ENCODE measurements at places on chromosomes 6 and 20.
A peak's percentile ranks its signal among the peaks of the same experiment; 100 is the strongest.

- DNase-seq: no peak
Observed at GRCh38 chr6:159935065-159935464, 33.8 kb upstream of the IGF2R start.

GRCh38 chr6:15359335-15359862 is 113.5 kb downstream of the JARID2 start:
- no peak for DNase-seq

GRCh38 chr20:40961176-40961575 is 67.4 kb upstream of the TOP1 start:
- no peak for DNase-seq

- no peak for DNase-seq
Observed at GRCh38 chr6:5282191-5282623, 20.9 kb downstream of the FARS2 start.

GRCh38 chr6:158963020-158963808 is 36.8 kb downstream of the RSPH3 start:
- no peak for DNase-seq

DNA sequence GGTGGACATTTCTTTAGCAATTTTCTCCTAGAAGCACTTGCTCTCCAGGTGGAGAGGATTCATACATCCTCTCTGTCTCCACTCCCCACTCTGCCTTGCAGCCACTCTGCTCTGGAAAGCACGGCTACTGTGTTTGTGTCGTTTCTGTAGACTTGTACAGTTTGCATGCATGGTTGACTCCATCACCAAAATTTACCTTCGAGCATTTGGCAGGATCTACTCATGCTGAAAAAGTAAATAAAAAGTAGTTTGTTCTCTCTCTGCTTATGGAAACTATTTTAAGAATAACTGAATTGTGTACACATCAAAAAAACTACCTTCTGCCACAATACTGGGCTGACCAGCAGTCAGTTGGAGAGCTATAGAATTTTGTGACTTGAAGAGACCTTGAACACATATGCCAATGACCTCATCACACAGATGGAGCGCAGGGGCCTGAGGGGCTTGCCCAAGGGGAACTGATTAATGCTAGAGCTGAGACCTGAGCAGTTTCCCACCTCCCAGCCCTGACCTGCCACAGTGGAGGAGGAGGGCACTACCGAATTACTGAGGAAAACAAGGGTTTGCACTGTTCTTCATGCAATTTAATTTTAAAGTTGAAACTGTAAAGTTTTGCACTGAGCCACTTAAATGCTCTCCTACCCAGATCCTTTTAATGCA is 33.7 kb upstream of the FOXQ1 start:
- DNase-seq: no peak

GRCh38 chr6:156662025-156662445 is 115.1 kb upstream of the ARID1B start:
- DNase-seq: no peak

DNA sequence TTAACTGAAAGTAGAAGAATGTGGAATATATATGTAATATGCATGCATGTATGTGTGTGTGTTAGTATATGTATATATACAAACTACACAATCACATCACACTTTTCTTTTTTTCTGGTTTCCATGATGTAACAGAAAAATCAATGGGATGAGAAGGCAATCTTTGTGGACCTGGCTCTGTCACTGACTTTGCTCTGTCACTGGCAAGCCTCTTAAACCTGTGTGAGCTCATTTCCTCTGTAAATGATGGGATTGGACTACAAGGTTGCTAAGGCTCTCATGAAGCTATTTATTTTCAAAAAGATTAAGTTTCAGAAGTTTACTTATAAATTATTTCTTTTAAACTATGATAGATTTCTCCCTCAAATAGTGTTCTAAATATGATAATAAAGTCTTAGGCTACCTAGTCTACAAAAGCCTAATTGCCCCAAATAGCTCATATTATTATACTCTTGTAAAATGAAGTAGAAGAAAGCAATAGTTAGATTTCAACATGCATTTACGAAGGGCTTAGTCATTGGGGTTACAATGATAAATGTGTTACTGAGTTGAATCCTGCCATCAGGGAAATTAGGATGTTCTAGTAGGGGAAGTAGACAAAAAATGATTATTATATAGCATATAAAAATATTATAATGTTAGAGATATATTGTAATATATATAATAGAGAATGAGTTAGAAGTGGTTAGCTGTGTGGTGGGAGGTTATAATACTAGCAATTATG is 129.3 kb downstream of the AFG1L start:
- no peak for DNase-seq

GRCh38 chr6:130381459-130382380 is 15.9 kb downstream of the TMEM200A start:
- no peak for DNase-seq

- DNase-seq: no peak
Observed at GRCh38 chr20:51931371-51931781, 129.1 kb upstream of the SALL4 start.

GRCh38 chr20:63702751-63703470 is 4.9 kb downstream of the ARFRP1 start:
- DNase-seq: no peak

- DNase-seq: no peak
Observed at GRCh38 chr20:18523066-18523465, 15.3 kb downstream of the SEC23B start.

- DNase-seq: peak; percentile 54
Observed at GRCh38 chr6:117555882-117556498, 46.3 kb downstream of the GOPC start.

- no peak for DNase-seq
Observed at GRCh38 chr6:104256646-104257045, 603.1 kb downstream of the HACE1 start.

DNA sequence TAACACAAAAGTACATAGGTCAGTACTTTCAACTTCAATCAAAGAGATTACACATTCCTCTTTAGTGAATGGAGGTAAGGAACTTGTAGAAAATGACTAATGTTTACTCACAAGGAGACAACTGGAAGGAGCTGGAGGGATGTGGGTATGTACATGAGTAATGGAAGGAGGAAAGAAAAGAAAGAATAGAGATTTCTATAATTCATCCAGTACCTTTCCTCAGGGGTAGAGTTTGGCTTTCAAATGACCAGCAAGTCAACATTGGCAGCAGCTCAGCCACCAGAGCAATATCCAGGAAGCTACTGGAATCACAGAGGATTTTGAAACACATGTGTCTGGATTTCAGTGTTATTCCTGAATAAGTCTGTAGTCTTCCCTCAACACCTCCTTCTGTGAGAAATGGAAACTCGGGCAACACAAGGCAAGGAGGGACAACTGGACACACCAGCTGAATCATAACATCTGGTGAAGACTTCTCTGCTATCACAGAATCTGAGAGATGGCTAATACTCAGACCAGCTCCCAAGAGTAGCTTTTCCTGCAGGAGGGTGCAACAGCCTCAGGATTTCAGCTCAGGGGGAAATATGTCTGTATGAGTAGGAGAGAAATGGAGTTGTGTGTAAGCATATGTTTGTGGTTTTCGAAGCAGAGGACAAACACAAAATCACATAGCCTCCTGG is 98.8 kb downstream of the HAO1 start:
- DNase-seq: peak; percentile 66

DNA sequence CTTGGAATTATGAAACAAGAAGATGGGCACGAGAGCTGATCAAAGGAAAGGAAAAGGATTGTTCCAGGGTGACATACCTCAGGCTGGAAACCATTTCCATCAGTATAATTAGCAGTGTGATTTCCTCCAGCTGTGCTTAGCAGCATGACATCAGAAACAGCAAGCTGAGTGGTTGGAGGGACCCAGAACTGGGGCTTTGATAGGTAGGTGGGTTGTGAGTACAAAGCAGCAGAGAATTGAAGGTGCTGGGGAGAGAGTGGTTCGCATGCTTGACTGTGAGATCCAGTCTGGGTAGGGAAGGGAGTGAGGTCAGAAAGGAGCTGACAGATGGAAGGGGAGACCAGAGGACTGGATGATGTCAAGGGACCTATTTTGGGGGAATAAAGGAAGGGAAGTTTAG is 90.4 kb downstream of the CD164 start:
- no peak for DNase-seq

DNA sequence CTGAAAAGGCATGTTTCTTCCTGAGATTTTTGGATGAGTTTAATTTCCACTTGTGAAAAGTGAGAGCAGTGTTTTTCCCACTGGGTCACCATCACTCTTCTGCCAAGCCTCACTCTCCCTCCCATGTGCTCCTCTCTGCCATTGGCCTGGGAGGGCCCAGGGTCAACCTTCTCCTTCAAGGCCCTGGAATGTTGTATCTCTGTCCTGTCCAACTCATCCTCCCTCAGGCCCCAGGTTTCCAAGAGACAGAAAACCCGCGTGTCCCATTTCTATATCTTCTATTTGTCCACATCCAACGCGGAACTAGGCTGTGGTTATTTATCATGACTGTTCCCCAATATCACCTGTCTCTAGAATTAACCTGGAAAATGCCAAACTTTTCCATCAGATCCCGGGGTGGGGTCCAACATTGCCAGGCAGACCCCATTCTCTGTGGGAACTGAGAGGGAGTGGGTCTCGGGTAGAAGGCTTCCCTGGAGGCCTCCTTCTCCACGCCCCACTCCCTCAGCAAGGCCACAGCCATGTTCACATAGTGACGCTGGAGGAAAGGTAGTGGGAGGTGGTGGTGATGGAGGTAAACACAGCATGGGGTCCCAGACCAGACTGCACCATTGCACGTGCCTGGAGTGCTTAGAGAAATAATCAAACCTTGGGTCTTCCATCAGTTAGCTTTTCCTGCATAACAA is 173.5 kb downstream of the SCP2D1 start:
- no peak for DNase-seq

- DNase-seq: no peak
Observed at GRCh38 chr6:4614637-4615036, 161.6 kb upstream of the CDYL start.

GRCh38 chr20:50694379-50695134 is 3.2 kb upstream of the RIPOR3 start:
- DNase-seq: no peak

GRCh38 chr6:133132466-133132971 is 108.6 kb upstream of the EYA4 start:
- DNase-seq: no peak

DNA sequence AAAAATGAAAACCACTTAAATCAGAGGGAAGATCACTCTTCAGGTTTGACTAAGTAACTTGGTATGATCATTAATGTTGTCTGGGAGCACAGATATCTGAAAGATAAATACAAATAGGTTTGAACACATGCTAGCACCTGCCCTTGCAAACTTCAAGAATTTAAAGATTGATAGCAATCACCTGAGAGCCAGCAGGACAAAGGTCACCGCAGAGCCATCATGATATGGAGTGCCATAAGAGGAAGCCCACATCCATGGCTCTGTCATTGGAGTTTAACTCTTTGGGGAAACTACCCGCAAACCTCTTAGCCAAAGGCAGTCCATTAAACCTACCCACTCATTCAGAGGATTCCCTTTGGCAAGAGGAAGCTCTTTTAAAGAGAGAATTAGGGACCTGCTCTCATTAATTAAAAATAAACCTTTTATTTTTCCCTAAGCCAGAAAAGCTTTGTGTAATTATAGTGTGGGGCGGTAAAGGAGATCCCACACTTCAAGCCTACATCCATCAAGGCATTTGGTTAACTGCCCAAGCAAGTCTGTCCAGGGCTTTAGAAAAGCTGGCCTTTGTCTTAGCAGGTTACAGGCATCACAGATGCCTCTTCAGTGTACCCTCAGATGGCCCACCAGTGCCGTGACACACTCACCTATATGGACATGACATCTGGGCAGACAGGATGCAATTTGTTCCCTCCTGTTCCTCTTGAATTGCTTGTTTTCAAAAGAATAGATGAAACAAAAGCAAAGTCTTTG is 73.0 kb downstream of the SASH1 start:
- DNase-seq: no peak

- DNase-seq: no peak
Observed at GRCh38 chr6:138289739-138290138, 71.4 kb upstream of the PBOV1 start.

DNA sequence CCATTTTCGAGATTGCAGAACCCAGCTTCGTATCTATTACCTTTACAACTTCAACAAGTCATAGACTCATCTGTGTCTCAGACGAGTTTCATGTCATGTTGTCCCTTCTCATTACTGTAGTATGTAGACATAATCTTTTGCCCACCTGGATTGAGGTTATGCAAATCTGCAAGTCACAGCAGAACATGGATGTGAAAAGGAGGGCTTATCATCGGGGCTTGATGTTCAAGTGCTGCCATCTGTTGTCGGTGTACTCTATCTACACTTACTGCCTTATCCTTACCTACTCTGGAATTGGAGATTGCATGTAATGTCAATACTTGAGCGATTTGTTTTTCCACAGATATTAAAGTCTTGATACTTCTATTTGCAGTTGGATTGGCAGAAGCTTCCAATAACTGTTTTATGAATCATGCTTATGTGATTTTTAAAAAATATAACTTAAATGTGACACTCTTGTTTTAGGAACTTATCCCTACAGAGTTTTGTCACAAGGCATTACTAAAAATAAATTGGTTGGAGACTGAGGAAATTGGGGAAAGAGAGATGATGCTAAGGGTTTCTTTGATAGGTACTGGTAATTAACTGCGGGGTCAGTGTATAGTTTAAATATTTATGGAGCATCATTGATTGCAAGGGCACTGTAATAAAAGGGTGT is 3.0 kb upstream of the GOPC start:
- peak; percentile 78 for DNase-seq

GRCh38 chr20:52200870-52201269 is 9.3 kb upstream of the ZFP64 start:
- no peak for DNase-seq

- DNase-seq: no peak
Observed at GRCh38 chr6:130047088-130047995, 29.0 kb downstream of the L3MBTL3 start.

DNA sequence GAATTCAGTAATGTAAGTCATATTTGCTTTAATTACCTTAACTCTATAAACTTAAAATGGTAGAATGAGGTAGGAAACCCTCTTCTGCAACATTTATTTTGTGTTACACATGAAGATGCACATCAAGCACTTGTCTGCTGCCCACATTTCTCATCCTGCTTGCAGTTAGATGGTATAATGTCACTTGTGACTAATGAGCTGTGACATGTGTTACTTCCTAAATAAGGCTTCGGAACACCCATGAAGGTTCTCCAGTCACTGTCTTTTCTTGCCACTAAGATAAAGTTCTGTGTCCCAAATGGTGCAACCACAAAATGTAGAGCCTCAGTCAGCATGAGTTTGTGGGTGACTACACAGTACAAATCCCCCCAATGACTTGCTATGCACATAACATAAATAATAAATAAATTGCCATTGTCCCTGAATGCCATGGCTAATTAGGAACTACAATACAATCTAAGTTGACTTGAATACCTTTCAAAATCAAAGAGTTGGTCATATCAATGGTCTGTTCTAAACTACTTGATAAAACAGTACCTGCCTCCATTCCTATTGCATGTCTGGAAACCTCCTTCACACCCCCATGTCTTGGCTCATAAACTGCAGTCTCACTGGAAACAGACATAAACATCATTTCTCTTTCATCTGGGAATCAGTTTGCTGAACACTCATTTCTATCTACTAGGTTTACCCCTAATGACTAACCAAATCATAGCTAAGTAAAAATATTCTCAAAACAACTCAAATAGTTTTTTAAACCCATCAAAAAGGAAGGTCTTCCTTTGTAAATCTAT is 157.2 kb downstream of the PTPRK start:
- no peak for DNase-seq
